ENCODE measurements at places on chromosomes 7 and 10. TPM values are rescaled to one million over a fixed set of nuclear protein-coding genes. Genes with fewer than 3 reads are reported as not detected.

DNA sequence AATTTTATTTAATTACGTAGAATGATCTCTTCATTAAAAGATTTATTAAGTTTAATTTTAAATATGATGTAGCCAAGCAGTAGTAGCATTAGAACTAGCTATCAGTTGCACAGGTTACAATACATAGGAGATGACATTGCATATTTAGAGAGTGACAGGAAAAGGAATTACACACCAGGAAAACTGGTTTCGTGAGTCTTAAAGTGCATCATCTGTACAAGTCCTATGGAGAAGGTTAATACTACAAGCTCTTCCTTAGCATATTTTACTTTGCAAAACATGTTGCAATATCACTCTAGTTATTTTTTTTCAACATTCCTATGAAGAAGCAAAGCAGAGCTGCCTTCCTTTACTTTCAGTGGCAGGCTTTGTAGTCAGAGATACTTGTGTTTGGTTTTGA, 20.2 kb upstream of the SEM1 start:
- DNase-seq, result no peak

DNA sequence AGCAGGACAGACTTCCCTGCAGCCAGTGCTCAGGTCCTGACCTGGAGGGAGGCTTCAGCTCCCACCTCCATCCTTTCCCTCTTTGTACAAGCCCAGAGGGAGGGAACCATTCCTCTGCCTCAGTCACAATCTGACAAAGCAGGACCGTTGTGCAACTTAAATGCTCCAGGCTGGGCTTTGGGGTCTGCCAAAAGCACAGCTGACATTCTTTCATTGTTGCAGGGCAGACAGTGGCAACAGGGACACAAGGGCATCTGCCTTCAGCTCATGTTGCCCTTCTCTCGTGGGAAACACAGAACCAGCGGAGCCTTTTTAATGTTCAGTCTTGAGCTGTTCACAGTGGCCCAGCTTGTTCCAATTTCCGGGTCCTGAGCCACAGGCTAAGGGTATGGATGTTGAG, 155.7 kb upstream of the TNS3 start:
- no peak for DNase-seq

DNA sequence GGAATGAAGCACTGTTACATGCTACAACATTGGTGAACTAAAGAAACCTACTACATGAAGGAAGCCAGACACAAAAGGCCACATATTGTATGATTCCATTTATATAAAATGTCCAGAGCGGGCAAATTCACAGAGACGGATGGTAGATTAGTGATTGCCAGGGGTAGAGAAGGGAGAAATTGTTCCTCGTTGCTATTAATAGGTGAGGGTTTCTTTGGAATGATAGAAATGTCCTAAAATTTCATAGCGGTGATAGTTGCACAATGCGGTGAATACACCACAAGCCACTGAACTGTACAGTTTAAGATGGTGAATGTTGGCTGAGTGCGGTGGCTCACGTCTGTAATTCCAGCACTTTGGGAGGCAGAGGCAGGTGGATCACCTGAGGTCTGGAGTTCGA, 29.0 kb downstream of the DENND2A start:
- DNase-seq, result no peak

- no peak for DNase-seq
Observed at GRCh38 chr7:32219416-32219815, 149.2 kb upstream of the PDE1C start.

The NCF1 gene
- not detected for total RNA-seq

- no peak for DNase-seq
Observed at GRCh38 chr10:110304394-110304779, 333 bp downstream of the SMNDC1 start.

The PRKCQ gene
- 0.60 TPM for total RNA-seq

The CPED1 gene
- 41.6 TPM for total RNA-seq

The OR9A2 gene
- not detected for total RNA-seq

The GPR15LG gene
- total RNA-seq, result not detected

GRCh38 chr10:115384665-115385064, 291.5 kb downstream of the ATRNL1 start:
- no peak for DNase-seq

- DNase-seq, result peak; percentile 68
Observed at GRCh38 chr7:5514440-5515035, 90.9 kb upstream of the TNRC18 start.

- DNase-seq, result no peak
Observed at GRCh38 chr10:48700493-48700892, 15.8 kb downstream of the WDFY4 start.

The HOXA9 gene
- total RNA-seq, result not detected

- no peak for DNase-seq
Observed at GRCh38 chr10:97656777-97657176, 16.3 kb downstream of the PI4K2A start.

DNA sequence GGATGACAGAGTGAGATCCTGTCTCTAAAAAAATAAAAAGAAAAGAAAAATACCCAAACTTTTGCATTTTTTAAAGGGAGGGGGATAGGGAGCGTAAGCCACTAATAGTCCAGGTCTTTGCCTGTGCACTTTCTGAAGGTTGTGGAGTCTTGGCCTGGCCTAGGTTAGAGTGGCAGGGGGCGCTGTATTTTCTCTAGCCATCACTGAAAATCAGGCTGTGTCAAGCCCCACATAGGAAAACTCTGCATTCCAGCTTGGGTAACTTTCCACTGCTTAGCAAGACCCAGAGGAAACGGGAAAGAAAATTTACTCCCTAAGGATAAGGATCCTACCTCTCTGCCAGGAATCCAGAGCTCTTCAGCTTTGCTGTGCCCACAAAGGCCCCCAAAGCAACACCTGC, 10.5 kb upstream of the PAX4 start:
- DNase-seq, result no peak

The PAPOLB gene
- total RNA-seq, result not detected

The NME8 gene
- not detected for total RNA-seq

The HYCC1 gene
- 52.2 TPM for total RNA-seq

DNA sequence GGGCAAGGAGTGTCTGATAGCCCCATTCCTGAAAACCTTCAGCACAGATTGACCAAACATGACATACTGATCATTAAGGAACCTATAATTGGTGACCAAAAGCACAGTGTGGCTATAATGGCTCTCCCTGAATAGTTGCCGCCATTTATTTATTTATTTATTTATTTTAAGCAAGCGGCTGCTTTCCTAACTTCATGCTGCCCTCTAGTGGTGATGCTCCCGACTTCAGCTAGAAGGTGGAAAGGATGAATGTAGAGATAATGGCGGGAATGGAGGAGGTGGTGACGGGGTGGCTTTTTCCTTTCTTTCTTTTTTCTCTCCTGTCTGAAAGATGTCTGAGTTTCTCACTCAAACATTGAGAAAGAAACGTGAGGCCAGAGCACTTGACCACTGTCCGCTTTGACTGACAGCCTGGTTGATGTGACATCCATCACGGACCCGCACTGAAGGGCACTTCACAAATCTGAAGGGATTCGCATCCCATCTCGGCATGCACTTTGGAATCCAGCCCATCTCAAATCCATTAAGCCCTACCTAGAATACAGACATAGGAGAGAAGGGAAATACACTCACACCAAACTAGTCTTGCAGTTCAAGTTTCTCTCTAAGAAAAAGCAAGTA, 1090.1 kb downstream of the KCNMA1 start:
- DNase-seq, result peak; percentile 74

The TAC1 gene
- total RNA-seq, result not detected

GRCh38 chr10:62528441-62528840, 154.3 kb downstream of the ZNF365 start:
- no peak for DNase-seq
